ENCODE measurements at places on chromosomes 5 and 9. TPM values are rescaled to one million over a fixed set of nuclear protein-coding genes. Genes with fewer than 3 reads are reported as not detected.

GRCh38 chr5:83687124-83687619, 33.5 kb downstream of the HAPLN1 start:
- no peak overlapping the region for H3K27ac ChIP-seq
- no peaks in the 10 kb centered on the region for H3K27me3 ChIP-seq
- no peak for DNase-seq
- no peak overlapping the region for H3K4me3 ChIP-seq
- H3K36me3 ChIP-seq = no peaks in the 10 kb centered on the region
- H3K4me1 ChIP-seq = no peaks in the 10 kb centered on the region

DNA sequence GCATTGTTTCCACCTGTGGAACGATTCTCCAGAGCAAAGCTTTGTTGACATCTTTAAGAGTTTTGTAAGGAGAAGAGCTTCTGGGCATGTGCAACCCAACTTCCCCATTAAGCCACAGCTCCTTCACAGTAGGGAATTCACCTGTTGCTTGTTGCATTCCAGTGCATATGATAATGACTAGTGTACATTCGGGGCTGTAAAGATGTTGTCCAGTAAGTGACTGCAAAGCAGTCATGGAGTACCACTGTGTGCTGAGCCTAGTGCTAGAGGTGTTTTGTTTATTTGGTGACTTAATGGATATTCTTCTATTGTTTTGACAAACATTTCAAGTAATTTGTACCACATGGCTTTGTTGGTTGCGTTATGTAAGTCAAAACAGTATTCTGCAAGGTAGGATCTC, 12.8 kb downstream of the UGCG start:
- peaks cover 68% of the 10 kb centered on the region for H3K4me1 ChIP-seq
- no peaks in the 10 kb centered on the region for H3K36me3 ChIP-seq
- no peak overlapping the region for H3K4me3 ChIP-seq
- no peak overlapping the region for H3K27ac ChIP-seq
- DNase-seq = no peak

DNA sequence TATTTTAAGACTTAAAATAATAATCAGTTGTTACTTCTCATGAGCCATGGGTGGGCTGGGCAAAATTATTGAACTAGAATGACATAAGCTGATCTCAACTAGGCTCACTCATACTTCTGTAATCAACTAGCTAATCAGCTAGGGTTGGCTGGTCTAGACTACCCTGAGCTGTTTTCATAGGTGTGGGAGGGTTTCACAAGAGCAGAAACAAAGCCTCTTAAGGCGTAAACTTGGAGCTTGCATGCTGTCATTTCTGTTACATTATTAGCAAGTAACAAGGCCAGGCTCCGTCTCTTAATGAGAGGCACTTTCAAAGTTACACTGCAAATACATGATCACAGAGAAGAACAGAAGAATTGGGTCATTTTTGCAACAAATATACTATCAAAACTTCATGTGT, 57.2 kb upstream of the GHR start:
- no peak overlapping the region for H3K4me3 ChIP-seq
- H3K36me3 ChIP-seq = no peaks in the 10 kb centered on the region
- H3K4me1 ChIP-seq = no peaks in the 10 kb centered on the region
- H3K27me3 ChIP-seq = no peaks in the 10 kb centered on the region
- no peak for DNase-seq
- no peak overlapping the region for H3K27ac ChIP-seq

GRCh38 chr5:110161162-110161561, 471.4 kb downstream of the MAN2A1 start:
- H3K4me3 ChIP-seq = no peak overlapping the region
- no peak for DNase-seq
- no peaks in the 10 kb centered on the region for H3K36me3 ChIP-seq
- no peaks in the 10 kb centered on the region for H3K4me1 ChIP-seq

OTP gene
- not detected for total RNA-seq

DNA sequence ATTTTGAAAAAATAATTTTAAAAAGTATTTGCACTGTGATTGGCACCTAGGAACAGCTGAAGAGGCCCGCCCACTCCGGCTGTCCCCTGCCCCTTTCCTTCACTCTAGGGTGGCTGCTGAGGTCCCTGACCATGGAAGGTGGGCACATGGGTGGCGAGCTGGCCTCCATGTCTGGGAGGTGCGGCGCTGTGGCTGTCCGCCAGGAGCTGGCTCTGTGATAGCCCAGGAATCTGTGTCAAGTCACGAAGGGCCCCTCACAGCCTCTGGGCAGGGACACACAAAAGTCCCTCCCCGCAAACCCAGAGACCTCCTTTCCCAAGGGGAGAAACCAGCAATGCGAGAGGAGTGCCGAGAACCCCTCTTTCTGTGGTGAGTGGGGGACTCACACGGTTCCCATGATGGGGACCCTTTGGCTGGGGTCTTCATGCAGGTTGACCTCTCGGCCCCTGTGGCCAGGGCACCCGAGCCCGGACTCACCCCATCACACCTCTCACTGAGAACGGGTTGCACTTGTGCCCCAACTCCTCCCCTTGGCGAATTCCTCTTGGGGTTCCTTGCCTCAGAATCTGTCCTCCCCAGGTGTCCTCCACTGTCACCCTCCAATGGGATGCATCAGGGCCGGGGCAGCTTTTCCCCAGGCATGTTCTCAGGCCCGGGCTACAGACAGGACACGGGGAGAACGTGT, 168.0 kb downstream of the GAPVD1 start:
- no peaks in the 10 kb centered on the region for H3K36me3 ChIP-seq
- DNase-seq = no peak
- no peak overlapping the region for H3K27ac ChIP-seq
- no peak overlapping the region for H3K4me3 ChIP-seq
- no peaks in the 10 kb centered on the region for H3K27me3 ChIP-seq

DNA sequence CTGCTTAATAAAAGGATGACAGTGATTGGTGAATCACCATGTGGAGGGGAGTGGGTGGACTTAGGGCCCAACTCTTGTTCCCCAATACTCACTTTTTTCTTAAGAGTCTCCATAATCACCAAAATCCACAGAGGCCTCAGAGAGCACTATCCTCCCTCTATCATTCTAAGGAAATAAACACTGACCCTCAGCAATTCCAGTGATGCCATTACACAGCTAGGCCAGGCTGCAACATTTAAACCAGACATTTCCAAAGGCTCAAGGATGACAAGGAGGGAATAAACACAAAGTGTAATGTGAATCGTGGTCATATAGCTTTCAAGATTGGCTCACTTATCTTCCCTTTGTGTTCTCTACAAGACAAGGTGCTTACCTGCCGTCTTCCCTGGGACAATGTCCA, 2.4 kb upstream of the ARSI start:
- H3K4me1 ChIP-seq = peaks cover 83% of the 10 kb centered on the region
- peak overlapping the region; percentile 76 for H3K27ac ChIP-seq
- no peak for DNase-seq
- no peaks in the 10 kb centered on the region for H3K36me3 ChIP-seq
- no peaks in the 10 kb centered on the region for H3K27me3 ChIP-seq

PCDHB10 gene
- 3.3 TPM for total RNA-seq

PCDHGB6 gene
- 6.2 TPM for total RNA-seq

GRCh38 chr9:137069508-137070091, 757 bp downstream of the SAPCD2 start:
- H3K36me3 ChIP-seq = no peaks in the 10 kb centered on the region
- peaks cover 12% of the 10 kb centered on the region for H3K27me3 ChIP-seq
- H3K4me1 ChIP-seq = peaks cover 12% of the 10 kb centered on the region
- H3K4me3 ChIP-seq = peak overlapping the region; percentile 66
- no peak overlapping the region for H3K27ac ChIP-seq

DNA sequence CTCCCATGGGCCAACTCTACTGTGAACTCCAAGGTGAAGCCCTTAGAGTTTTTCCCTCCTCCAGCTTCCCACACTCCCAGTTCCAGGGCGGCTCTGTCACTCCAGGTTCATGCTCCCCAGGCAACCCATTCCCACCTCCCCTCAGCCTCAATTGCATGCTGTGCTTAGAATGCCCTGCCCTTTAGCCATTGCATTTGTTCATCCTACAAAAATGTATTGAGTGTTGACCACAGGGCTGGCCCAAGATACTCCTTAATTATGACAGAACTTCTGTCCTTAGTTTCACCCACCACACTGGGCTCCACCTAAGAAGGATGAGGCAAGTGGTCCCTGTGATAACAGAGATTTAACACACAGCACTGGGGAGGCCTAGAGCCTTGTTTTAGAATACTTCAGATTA, 236.1 kb downstream of the ADAMTSL1 start:
- H3K27me3 ChIP-seq = no peaks in the 10 kb centered on the region
- H3K27ac ChIP-seq = no peak overlapping the region
- peaks cover 4% of the 10 kb centered on the region for H3K36me3 ChIP-seq
- H3K4me1 ChIP-seq = peaks cover 16% of the 10 kb centered on the region
- no peak for DNase-seq

GRCh38 chr9:114486205-114486963, 18.9 kb downstream of the WHRN start:
- H3K27ac ChIP-seq = no peak overlapping the region
- H3K27me3 ChIP-seq = no peaks in the 10 kb centered on the region

CAMK2A gene
- total RNA-seq = 8.0 TPM

GRCh38 chr5:145110834-145111233, 724.3 kb downstream of the PRELID2 start:
- no peaks in the 10 kb centered on the region for H3K36me3 ChIP-seq
- H3K27ac ChIP-seq = no peak overlapping the region
- H3K4me1 ChIP-seq = no peaks in the 10 kb centered on the region
- no peak for DNase-seq
- H3K4me3 ChIP-seq = no peak overlapping the region

ARL14EPL gene
- total RNA-seq = not detected

GRCh38 chr5:3811116-3811515, 215.5 kb downstream of the IRX1 start:
- H3K4me1 ChIP-seq = no peaks in the 10 kb centered on the region
- no peaks in the 10 kb centered on the region for H3K36me3 ChIP-seq
- no peak overlapping the region for H3K27ac ChIP-seq
- no peaks in the 10 kb centered on the region for H3K27me3 ChIP-seq
- H3K4me3 ChIP-seq = no peak overlapping the region

TMEM252 gene
- total RNA-seq = not detected

DNA sequence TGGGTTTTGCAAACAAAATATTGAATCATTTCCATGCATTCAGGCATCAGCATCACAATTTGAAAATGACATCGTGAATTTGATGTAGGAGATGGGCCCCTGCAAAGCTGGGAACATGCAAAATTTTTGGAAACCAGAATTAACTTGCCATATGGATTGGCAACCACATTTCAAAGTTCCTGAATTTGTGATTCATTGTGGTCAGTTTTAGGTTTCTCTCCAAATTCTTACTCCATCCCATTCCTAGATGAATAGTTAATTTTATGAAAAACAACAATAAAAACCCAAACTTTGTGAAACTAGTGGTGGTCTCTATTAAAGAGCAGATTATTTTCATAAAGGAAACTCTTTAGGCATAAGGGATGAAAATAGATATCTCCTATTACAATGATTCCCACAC, 107.8 kb upstream of the SLIT3 start:
- H3K4me1 ChIP-seq = no peaks in the 10 kb centered on the region
- no peak overlapping the region for H3K4me3 ChIP-seq
- H3K27me3 ChIP-seq = no peaks in the 10 kb centered on the region
- H3K27ac ChIP-seq = no peak overlapping the region

GRCh38 chr9:14278291-14278721, 35.6 kb downstream of the NFIB start:
- no peaks in the 10 kb centered on the region for H3K36me3 ChIP-seq
- H3K27ac ChIP-seq = peak overlapping the region; percentile 8
- no peaks in the 10 kb centered on the region for H3K27me3 ChIP-seq
- DNase-seq = no peak
- H3K4me1 ChIP-seq = peaks cover 69% of the 10 kb centered on the region
- H3K4me3 ChIP-seq = no peak overlapping the region

- no peaks in the 10 kb centered on the region for H3K4me1 ChIP-seq
- H3K36me3 ChIP-seq = no peaks in the 10 kb centered on the region
- H3K4me3 ChIP-seq = no peak overlapping the region
- DNase-seq = peak; percentile 75
Observed at GRCh38 chr5:2371419-2371710, 380.1 kb downstream of the IRX2 start.

DNA sequence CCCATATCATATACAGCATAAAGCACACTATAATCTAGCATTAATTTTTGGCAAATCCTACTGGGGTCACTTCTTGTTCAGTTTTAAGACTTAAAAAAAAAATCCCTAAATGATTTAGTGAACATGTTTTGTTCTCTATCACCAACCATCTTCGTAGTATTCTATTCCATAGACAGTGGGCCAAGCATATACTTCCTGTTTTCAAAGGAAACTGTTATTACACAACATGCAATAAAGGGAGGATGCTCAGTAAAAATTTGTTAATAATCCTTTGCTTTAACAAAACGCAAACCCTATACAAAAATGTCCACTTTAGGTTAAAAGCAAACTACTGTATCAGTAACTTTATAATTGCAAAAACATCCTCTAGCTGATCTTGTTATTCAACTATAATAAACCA, 13.0 kb downstream of the CCNH start:
- no peak overlapping the region for H3K27ac ChIP-seq
- peaks cover 23% of the 10 kb centered on the region for H3K4me1 ChIP-seq
- no peak overlapping the region for H3K4me3 ChIP-seq

SH3RF2 gene
- total RNA-seq = 2.1 TPM

DNA sequence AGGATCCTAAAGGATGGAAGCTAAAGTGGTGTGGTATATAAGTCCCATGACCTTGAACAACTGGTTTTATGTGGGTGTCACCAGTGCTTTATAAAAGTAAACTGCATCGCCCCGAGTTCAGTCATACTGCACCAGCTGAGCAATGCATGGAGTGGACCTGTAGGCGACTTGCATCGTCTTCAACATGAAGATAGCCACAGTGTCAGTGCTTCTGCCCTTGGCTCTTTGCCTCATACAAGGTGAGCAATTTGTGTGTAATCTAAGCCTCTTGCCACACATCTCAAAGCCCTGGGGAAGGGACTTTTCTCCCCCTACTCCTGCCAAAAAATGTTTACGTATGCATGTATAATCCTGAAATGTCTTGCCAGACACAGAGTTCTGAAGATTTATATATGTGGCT, at the start of gene SPINK5:
TSS of gene SPINK5 (plus strand) at position 120 of the 400 bp plus-strand sequence. CDS start at position 185, 65 bp downstream.
- H3K27me3 ChIP-seq = no peaks in the 10 kb centered on the region
- no peak within 1 kb of the TSS for H3K4me3 ChIP-seq
- H3K36me3 ChIP-seq = no peaks in the 10 kb centered on the region
- H3K27ac ChIP-seq = no peak within 1 kb of the TSS

DNA sequence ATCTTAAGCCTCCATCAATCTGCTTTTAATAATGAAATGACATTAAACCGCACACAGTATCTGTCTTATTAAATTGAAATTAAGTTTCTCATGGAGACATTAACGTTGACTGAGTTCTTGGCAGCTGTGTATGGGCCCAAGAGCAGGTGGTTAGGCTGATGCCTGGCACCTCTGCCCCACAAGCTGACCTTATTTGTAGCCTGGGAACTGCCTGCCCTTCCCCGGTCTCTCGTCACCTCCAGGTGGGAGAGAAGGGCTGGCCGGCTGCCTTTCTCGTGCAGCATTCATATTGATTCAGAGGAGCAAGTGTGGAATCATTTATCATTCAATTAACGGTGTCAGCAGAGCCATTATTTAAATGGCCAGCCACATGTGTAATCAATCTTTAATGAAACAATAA, 53.0 kb upstream of the FCN1 start:
- H3K27ac ChIP-seq = no peak overlapping the region
- H3K36me3 ChIP-seq = no peaks in the 10 kb centered on the region
- peaks cover 4% of the 10 kb centered on the region for H3K4me1 ChIP-seq
- no peak overlapping the region for H3K4me3 ChIP-seq
- peaks cover 68% of the 10 kb centered on the region for H3K27me3 ChIP-seq

Measured in esophagus muscularis mucosa (tissue), 4 donors.